ENCODE measurements at places on chromosomes 11 and 22.

DNA sequence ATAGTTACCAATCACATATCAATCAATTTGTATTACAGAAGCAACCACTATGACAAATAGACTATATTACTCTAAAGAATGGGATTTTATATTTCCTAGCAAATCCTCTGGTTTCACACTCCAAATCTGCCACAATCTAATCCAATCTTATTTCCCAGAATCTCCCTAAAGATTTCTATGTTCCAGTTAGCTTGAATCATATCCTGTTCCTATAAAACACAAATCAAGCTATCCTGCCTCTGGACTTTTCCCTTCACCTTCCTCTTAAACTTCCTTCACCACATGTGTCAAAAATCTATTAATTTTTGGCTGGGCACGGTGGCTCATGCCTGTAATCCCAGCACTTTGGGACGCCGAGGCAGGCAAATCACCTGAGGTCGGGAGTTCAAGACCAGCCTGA is 50.0 kb downstream of the PIK3C2A start:
- DNase-seq = no peak

GRCh38 chr11:2036863-2037486 is 39.3 kb upstream of the H19 start:
- DNase-seq = no peak

GRCh38 chr22:47178339-47178738 is 415.9 kb downstream of the TBC1D22A start:
- DNase-seq = no peak

GRCh38 chr22:17350292-17350691 is 19.0 kb upstream of the CECR2 start:
- no peak for DNase-seq

GRCh38 chr22:20937031-20937793 is 20.0 kb downstream of the CRKL start:
- DNase-seq = no peak

DNA sequence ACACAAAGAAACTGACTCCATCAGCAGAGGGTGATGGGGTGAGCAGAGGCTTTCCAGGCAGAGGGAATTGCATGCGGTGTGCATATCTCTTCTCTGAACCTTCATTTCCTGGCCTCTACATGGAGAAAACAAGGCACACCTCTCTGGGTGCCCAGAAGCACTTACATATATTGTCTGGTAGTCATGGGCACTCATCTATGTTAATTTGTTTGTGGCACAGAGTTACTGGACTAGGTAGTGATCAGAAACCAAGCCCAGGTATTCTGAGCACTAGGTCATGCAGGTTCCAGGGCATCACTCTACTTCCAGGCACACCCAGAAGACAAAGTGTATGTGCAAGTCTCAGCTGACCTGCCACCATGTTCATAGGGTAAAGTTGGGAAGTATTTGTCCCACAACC is 56.5 kb downstream of the FZD4 start:
- no peak for DNase-seq

- DNase-seq = no peak
These were observed 400.5 kb downstream of the NELL1 start for GRCh38 chr11:21069909-21070308.

GRCh38 chr11:44842220-44842619 is 108.5 kb downstream of the TP53I11 start:
- DNase-seq = peak; percentile 88

DNA sequence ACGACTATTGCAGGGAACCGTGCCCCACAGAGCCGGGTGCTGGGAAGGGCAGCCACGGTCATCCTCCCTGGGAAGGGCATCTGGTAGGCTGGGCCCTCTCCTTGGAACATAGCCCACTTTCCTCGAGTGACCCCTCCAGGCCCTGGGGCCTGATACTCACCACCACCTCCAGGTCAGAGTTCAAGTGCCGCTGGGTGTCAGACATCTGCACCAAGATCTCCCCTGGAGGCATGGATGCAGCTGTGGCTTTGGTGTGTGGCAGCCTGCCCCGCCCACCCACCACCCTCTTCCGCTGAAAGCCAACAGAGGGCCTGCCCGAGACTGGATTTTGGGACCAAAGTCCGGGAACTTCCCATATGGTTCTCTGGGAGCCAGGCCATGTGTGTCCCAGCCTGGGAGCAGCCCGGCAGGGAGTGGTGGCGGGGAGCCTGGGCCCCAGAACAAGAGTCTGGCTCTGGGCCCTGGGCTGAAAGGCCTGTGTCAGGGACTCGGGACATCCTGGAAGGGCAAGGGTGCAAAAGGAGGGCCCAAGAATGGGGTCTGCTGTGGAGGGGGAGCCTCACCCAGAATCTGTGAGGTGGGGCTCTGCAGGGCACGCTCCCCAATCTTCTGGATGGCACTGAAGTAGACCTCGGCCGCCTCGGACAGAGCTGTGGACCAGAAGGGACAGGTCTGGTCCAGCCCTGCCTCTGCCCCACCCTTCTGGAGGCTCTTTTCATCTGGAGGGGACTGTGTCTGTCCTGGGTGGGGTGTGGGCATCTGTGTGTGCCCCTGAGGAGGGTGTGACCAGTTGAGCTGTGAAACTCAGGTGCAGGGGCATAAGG is 2.6 kb downstream of the BAIAP2L2 start:
- peak; percentile 3 for DNase-seq

DNA sequence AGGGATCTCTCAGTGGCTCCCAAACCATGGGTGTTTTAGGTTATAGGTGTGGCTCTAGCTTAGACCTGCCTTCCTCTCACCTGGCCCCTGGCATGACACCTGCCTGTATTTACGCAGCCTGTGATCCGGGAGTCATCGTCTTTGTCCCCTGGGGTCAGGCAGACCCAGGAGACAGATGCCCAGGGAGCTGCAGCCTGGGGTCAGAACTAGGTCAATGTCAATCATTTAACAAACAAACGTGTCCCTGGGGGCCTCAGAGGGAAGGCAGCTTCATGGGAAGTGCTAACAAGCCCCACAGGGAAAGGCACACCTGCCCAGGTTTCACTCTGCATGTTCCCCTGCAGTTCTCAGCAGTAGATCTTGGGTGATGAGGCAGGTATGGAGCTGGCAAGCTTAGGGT is 12.0 kb downstream of the BACE1-AS start:
- DNase-seq = no peak

DNA sequence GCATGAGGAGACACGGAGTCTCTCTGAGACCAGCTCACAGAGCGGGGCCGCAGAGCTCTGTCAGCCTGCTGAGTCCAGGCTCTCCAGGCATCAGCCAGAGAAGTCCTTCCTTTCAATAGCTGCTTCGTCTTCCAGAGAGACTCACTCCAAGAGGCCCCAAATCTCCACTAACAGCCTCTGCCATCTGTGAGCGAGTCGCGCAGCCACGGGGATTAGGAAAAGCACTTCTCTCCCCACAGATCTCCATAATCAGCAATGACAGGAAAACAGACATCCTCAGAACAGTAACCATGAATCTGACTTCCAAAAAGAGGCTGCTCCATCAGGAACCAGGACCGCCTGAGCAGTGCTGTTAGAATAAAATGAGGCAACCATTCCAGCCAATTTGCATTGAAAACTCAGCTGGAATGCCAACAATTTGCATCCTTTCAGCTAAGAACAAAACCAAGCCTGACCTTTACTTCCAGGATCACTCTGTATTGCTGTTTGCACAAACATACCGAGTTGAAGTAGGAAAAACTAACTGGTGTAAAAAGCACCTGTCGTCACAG is 65.4 kb downstream of the SMCO4 start:
- DNase-seq = peak; percentile 45

GRCh38 chr11:28835790-28836189 is 727.6 kb downstream of the METTL15 start:
- peak; percentile 45 for DNase-seq

GRCh38 chr11:111814106-111814505 is 47.9 kb upstream of the PPP2R1B start:
- no peak for DNase-seq

DNA sequence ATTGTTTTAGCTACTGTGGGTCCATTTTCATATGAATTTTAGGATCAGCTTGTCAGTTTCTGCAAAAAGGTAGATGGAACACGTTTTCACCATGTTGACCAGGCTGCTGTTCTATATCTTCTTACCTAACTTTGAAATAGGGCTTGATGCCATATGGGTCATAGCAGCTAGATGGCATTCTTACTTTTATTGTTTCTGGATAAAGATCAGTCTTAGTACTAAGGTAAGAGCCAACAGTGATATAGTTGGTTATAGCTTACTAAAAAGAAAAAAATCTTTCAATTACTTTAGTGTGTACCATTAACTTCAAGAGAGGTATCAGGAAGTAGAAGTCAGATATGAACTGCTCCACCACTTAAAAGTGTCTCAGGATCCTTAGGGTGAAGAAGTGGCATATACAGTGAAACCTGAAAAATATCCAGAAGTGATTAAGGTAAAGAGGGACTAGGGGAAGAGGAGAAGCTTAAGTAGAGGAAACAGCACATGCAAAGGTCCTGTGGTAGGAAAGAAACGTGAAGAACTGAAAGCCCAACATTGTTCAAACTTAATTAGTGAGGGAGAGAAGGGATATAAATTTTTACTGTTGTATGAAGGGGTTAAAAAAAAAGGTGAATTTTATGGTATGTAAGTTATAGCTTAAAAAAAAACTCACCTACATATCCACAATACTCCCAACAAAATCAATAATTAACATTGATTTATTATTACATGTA is 59.9 kb upstream of the B3GNT6 start:
- DNase-seq = no peak

- no peak for DNase-seq
These were observed 31.3 kb upstream of the DGKZ start for GRCh38 chr11:46315783-46316563.

- no peak for DNase-seq
These were observed 47.7 kb upstream of the GAB2 start for GRCh38 chr11:78465169-78465942.

DNA sequence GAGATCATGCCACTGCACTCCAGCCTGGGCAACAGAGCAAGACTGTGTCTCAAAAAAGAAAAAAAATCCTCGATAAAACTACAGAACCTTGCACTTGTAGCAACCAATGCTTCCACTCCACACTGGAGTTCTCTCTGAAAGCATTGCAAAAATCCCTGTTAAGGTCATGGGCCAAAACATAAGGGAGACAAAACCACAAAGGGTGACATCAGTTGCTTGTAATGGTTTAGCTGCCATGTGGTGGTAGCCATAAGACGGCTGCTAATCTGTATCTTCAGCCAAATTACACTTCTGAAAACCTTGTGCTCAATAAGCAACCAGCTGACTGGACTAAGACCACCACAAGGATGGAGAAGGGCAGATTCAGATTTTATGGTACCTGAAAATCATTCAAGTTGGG is 20.6 kb upstream of the TPH1 start:
- no peak for DNase-seq

DNA sequence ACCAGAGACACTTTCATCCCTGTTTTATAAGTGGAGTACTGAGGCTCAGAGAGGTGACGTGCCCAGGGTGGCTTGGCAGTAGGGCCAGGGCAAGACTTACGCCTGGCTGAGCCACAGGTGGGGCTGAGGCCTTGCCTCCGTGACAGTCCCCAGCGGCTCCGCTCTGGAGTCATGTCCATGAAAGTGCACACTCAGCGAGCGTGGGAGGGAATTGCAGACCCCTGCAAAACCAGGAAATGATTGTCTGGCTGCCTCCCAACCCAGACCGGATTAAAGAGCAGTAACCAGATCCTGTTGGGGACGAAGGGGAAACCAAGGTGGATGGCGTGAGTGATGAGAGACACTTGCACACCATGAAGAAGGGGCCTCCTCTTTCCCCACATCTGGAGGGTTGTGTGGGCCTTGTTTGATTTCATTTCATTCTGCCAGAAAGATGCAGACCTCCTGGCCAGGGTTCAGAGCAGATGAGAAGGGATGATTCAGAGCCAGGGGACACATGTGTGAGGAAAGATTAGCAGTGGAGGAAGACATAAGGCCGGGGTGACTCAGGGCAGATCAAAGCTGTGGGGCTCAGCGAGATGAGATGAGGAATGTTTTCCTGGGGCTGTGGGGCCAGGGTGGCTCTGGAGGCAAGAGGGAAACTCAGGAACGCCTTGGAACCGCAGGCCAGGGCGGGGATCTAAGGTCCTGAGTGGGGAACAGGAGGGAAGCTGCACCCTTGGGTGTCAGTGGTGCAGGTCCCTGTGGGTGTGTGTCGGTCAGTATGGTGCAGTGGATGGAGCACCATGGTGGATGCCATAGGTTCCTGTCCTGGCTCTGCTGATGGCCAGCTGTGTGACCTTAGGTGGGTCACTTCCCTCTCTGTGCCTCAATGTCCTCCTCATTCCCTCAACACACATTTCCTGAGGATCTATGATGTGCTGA is 29.9 kb upstream of the LRRC32 start:
- peak; percentile 82 for DNase-seq

DNA sequence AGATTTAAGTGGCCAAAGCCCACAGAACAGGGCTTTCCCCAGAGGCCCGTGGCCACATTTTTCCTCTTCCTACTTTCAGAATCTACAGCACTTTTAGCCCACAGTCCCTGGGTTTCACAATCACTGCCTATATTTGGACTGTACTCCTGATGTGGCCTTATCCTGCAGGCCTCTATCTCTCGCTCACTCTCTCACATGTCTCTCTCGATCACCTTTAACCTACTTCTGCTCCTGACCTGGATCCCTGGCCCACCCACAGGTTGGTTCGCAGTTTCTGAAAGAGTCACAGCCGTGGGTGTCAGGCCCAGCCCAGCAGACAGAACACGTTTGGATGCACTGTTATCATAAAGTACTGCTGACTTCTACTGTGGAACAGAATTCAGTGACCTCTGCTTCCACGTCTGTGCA is 55.5 kb downstream of the LARGE1 start:
- peak; percentile 25 for DNase-seq

GRCh38 chr11:122343210-122343609 is 227.2 kb upstream of the BLID start:
- no peak for DNase-seq

GRCh38 chr11:64339754-64340408 is at the start of gene CCDC88B:
Gene CCDC88B, plus strand, starts transcription at chr11:64340204. Its CDS starts 63 bp downstream, at chr11:64340267.
- DNase-seq = no peak

- no peak for DNase-seq
These were observed 712.6 kb downstream of the DLG2 start for GRCh38 chr11:84914511-84914910.

Measured in adipocyte (in vitro differentiated cells).